ENCODE measurements at places on chromosomes 11 and 22. TPM values are rescaled to one million over a fixed set of nuclear protein-coding genes. Genes with fewer than 3 reads are reported as not detected.

The HMGXB4 gene
- total RNA-seq = 15.8 TPM

The WT1 gene
- total RNA-seq = 0.17 TPM

DNA sequence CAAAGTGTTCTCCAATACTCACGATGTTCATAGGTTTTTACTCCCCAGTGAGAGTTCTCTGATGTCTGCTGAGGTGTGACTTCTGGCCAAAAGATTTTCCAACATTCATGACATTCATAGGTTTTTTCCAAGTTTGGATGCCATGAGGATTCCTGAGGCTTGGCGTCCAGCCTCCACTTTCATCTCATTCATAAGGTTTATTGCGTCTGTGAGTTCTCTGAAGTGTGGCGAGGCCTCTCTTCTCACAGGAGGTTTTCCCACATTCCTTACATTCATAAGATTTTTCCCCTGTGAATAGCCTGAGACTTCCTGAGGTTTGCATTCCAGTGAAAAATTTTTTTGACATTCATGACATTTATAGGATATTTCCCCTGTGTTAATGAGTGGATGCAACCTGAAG, 1014.1 kb downstream of the LRRC4C start:
- no peak for DNase-seq

DNA sequence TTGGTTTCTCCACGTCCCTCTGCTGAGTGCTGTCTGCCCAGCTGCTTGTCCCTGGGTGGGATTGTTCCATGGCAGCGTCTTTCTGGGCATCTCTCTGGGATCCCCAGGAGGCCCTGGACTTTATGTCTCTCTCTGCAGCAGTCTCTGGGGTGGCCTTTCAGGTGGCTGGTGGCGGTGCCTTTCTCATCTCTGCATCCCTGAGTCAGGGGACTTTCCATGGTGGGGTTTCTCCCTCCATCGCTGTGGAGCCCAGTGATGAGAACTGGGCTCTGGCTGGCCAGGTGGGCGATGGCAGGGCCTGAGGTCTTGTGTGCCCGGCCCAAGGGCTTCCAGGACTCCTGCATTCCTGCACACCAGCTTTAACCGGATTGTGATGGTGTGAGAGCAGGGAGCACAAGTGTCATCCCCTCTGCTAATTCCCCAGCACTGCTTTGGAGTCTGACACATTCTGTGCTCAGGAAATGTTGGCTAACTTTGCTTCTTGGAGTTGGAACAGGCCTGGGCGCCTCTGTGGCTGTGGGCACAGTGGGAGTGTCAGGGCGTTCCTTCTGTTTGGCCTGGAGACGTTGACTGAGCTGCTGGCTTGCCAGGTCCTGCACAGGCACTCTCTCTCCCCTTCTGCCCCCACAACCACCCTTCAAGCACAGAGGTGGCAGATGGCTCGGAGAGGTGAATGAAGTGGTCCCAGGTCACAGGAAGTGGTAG, 27.9 kb downstream of the FAM83F start:
- DNase-seq = no peak

- no peak for DNase-seq
Measured at GRCh38 chr11:115194802-115195110, 309.5 kb downstream of the CADM1 start.

- no peak for DNase-seq
Measured at GRCh38 chr11:118602331-118602730, 5.1 kb upstream of the PHLDB1 start.

- no peak for DNase-seq
Measured at GRCh38 chr11:116329354-116330090, 443.3 kb downstream of the BUD13 start.

DNA sequence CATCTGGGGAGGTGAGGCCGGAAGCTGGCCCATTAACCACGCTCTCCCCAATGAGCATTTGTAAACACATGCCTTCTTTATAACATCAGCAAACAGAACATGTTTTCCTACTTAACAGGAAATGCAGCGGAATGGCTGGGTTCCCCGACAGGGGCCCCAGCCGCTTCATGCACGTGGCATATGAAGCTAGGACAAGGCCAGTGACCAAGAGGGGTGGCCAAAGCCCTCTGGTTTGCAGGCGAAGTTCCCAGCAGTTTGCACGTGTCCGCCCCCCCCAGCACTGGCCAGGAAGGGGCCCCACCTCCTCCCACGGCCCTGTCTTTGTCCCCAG, 38.7 kb upstream of the LINC01488 start:
- no peak for DNase-seq

DNA sequence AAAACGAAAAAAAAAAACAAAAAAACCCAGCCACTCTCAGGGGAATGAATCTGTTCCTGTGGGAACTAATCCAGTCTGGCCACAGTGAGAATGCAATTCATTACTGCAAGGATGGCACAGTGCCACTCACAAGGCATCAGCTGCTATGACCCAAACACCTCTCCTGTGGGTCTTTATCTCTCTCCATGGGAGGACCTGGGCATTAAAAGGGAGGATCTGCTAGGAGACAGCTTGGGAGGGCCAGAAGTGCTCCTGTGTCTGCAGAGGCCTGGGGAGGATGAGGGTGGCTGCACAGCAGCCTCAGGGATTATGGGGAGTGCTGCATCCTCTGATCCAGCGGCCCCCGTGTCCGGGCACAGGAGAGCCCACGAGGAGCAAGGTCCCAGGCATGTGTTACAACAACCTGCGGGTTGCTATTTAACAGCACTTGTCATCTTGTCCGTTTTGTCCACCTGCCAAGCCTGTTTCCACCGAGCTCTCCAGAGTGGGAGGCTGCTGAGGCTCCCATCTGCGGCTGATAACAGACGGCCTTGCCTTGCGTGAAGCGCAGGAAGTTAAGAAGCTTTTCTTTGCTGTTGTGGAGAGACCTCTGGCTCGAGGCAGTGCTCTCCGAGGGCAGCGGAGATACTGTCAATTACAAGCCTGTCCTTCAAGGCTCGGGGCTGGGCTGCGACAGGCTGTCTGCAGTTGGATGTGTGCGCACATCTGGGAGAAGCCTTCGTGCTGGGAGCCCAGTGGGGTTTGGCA, 97.7 kb downstream of the NXPE2 start:
- no peak for DNase-seq

All from mucosa of gallbladder (tissue), 1 donor.